ENCODE measurements at places on chromosomes 1 and 21. TPM values are rescaled to one million over a fixed set of nuclear protein-coding genes. Genes with fewer than 3 reads are reported as not detected.

DNA sequence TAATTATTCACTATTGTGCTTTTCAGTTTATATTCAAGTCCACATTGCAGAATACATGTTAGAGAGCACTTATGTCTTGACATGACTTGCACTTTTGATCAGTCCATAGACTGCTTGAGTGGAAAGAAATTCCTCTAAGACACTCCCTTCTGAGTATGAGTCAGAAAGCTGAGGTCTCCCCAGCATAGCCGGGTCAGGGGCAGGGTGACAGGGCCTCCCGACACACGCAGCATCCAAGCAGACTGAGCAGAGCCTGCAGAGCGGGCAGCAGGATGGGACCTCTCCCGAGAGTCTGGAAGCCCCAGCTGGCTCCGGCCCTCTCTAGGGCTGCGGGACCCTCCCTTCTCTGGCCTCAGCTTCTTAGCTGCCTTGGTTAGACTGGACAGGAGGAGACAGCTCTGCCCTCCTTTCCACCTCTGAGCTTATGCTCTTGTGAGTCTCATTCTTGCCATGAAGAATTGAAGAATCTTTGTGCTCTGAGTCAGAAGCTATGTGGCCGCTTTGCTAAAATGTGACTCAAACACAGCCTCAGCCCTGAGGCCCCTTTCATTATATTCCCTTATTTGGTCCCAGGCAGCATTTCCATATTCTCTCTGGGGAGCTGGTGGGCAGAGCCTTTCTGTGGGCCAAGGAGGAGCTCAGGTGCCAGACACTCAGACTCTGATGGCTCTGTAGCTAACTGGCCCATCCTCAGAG is 11.2 kb upstream of the CAPN2 start:
- no peak for DNase-seq

DNA sequence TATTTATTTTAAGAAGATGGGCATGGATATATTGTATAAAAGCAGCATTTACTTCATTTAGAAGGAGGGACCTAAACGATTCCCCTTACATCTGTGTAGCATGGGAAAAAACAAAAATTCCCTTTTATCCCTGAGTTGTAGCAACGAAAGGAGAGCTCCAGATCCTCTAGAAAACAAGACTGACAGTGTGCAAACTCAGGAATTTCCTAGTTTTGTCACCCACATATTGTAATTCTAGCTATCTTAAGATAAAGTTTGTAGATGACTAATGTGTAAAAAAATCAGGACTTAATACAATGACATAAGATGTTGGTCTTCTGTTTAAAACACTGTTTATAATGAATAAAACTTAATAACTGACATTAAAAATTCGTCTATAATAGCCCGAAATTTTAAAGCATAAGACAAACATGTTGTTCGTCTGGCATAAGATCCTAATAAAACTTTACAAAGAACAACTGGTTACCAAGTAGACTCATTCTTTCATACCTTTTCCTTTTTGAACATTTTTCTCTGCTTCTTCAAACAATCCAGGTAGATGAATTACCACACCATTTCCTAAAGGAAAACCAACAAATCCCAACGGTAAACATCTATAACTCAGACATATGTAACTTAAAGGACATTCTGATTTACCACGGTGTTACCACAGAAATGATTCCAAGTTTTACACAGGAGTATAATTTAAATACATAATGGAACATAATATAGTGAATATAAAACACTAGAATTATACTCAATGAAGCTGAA is 15.2 kb downstream of the ADSS2 start:
- DNase-seq = no peak

- DNase-seq = no peak
Observed at GRCh38 chr1:16093611-16094010, 20.2 kb upstream of the FAM131C start.

GRCh38 chr1:59317780-59318179 is 20.9 kb downstream of the FGGY start:
- no peak for DNase-seq

GRCh38 chr1:180542838-180543145 is 16.0 kb upstream of the OVAAL start:
- DNase-seq = no peak

GRCh38 chr21:17828223-17828622 is 9.1 kb upstream of the C21orf91 start:
- DNase-seq = no peak

DNA sequence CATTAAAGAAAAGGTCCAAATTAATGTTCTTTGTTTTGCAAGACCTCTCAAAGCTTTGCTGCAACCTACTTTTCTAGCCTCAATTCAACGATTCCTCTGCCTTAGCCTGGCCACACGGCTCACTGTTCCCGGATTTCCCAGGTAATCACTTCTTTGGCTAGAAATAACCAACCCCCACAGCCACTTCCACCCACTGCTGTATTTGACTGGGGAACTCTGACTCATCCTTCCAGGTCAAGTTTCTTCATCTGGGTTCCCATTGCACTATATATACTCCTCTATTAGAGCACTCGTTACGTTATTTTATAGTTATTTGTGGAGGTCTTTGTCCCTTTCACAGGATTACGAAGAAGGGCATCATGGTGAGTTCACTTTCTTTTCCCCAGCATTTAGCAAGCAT is 185.9 kb downstream of the CACNA1E start:
- no peak for DNase-seq

GRCh38 chr1:157829711-157830110 is 9.8 kb upstream of the FCRL1 start:
- DNase-seq = no peak

DNA sequence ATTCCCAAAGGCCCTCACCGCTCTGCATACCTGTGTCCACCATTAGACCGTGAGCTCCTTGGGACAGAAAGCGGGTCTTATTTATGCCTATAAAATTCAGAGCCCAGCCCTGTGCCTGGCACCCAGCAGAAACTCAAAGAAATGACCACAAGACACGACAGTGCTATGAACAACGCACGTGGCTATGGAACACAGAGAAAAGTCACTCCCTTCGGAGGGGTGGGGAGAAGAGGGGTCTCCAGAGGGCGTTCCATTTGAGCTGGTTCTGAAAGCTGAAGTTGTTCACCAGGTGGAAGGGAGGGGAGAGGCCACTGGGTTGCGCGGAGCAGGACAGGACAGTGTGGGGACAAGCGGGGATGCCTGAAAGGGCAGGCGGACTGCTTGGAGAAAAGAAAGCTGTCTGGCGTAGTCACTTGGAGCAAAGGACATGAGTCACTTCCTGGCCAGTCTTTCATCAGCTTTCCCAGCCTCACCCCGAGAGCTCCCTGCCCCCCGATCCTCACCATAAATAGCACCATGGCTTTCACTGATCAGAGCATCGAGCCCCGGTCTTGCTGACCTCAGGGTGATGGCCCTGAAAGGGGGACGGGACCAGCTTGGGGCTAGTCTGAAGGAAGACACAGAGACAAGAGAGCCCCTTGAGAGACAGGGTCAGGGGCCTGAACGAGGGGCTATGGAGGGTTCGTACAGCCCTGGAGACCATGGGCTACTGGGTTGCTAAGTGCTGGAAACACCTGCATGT is 28.5 kb downstream of the ECE1 start:
- DNase-seq = no peak

DNA sequence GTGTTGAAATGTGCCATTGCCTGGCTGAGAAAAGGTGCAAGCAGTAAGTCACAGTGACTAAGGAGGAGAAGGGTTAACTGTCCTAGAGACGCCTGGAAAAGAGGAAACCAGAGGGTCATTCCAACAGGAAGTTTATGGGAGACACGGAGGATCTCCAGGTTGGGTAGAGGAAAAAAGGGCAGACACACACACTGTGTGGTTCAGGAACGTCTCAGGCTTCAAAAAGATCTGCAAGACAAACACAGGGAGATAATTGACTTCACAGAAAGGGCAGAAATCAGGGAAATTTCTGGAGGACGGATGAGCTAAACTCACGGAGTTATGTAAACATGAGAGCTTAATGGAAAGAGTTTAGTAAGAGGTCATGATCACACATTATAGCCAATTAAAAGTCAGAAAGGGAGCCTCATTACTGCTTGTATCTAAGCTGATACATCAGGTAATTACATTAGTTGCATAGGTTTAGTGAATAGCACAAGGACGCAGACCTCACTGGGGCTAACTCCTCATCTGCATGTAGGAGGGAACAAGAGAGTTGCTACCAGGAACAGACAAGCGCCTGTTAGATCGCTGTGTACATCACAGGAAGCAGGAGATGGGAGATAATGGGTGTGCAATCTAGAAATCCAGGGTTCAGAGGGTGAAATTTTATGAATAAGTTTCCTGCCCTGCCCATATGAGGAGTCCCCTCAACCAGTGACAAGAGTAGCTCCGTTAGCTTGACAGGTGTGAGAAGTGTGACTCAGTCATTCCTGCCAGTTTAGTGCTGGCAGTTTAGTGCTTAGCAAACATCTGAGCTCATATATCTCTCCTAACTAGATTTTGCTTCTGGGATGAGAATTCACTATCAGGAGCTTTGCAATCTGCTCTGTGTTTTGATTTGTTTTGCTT is 96.6 kb upstream of the TNR start:
- DNase-seq = no peak

DNA sequence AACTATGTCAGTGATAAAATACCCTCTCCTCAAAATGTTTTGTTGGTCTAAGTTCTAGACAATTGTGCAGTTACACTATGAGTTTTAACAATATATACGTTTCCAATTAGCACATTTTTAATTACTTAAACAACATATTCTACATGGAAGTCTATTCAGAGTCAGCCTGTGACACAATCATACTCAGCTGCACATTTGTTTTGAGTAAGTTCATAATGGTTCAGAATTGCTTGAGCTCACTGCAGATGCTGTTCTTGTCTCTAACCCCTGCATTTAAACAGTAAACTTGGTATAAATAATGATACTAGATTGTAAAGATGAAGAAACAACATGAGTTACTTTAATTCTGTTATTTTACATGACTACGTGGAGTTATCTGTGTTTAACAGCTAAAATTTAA is 30.6 kb downstream of the CDKN2C start:
- no peak for DNase-seq

DNA sequence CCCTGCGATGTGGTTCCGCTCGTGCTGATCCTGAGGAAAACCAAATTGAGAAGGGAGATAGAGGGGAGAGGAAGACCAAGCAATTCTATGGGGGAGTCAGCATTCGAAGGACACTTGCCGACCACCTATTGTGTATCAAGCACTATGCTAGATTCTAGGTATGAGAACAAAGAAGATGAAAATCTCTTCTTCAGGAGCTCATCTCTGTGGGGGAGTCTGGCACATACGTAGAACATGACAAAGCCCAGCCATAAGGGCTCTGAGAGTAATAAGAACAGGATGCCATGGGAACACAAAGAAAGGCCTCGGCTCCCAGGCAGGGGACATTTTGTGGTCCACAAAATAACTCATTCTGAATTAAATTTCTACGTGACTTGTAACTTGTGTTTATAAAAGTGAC is 83.7 kb downstream of the WLS start:
- no peak for DNase-seq

DNA sequence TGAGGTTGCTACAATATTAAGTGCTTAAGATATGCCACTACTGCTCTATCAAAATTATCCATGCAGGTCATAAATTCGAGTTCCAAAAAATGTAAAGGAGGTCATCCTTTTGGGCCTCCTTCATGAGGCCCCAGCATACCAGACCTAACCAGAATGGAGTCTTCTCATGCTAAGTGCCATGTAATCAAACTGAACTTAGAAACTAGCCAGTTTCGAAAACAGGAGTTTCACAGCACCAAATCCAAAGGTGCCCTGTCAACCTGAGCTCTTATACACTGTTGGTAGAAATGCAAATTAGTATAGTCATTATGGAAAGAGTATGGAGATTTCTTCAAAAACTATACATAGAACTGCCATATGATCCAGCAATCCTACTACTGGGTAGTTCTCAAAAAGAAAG is 320.5 kb downstream of the ST6GALNAC3 start:
- DNase-seq = no peak

GRCh38 chr1:154441241-154441888 is 36.2 kb downstream of the IL6R start:
- no peak for DNase-seq

DNA sequence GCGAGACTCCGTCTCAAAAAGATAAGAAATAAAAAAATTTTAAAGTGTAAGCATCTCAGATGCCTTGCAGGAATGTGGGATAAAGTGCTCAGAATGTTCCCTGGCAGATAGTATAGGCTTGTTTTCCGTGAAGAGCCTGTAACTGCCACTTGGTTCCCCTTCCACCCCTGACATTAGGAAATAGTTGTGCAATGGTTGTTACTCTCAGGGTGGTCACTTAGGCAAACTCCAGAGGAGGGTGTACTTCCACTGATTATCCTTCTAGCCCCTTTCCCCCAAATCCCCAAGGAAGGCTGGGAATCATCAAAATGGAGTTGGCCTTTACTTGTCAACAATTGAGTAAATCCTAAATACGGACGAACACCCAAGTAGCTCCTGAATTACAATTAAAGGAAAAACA is 10.4 kb downstream of the RPL11 start:
- no peak for DNase-seq

DNA sequence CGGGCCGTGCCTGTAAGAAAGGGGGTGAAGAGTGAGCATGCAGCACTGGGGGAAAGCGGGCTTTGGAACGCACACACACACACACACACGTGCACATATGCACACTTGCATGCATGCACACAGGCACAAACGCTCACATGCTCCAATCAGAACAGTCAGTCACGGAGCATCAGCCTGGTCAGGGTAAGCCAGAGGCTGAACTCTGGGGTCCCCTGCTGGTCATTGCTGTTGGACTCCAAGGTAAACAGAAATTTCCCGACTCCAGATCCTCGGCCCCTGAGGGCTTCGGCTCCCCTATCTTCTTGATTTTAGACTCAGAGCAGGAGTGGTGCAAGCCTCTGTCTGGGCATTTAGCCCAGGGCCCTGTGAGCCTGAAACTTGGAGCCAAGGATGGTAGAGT is 54.2 kb downstream of the SYT2 start:
- no peak for DNase-seq

- no peak for DNase-seq
Observed at GRCh38 chr1:22600817-22601605, 35.4 kb upstream of the C1QA start.

- no peak for DNase-seq
Observed at GRCh38 chr1:237542525-237543418, 347.9 kb downstream of the ZP4 start.

DNA sequence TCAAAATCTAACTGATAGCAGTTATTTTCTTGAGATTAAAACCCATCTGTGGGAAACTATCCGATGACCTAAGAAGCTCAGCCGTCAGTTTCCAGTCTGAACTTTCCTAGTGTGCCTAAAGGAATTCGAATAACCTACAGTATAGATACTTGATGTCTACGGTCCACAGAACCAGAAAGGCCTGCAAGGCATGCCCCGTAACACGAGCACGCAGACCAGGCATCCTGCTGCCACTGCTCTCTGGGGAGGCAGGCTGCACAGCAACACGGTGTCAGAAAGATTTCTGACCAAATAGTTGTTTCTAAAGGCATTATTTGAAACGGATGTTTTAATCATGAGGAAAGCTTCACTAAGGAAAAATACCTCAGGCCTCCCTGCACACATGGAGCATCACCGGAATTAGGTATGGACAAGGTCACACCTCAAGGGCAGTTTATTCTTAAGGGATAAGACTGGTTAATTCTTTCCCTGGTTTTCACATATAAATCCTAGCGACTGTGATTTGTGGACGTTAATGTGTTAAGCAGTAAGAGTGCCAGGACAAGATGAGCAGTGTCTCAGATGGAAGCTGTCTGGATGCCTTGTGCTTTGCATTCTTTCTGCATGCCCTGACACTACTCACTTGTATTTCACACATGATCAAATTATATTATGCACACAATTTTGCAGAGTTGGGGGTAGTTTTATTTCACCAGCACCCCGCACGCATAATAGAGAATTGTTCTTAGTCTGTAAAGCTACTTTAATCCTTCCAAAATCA is 49.0 kb upstream of the NADK start:
- no peak for DNase-seq

RERE gene
- total RNA-seq = 146 TPM

PFKFB2 gene
- 18.2 TPM for total RNA-seq

CYP4X1 gene
- not detected for total RNA-seq

ZNF695 gene
- total RNA-seq = 0.51 TPM

CNIH3 gene
- 1.8 TPM for total RNA-seq

AIRE gene
- total RNA-seq = 0.24 TPM

NHLH1 gene
- total RNA-seq = 0.39 TPM
